Testis (tissue), 5 donors: ENCODE measurements at places on chromosomes 11 and 22. TPM values are rescaled to one million over a fixed set of nuclear protein-coding genes. Genes with fewer than 3 reads are reported as not detected.

The NECTIN1 gene
- 5.4 TPM for polyA plus RNA-seq

The OR8G5 gene
- polyA plus RNA-seq: 5.7 TPM

The GNAZ gene
- 13.7 TPM for polyA plus RNA-seq

The SCUBE2 gene
- 10.5 TPM for polyA plus RNA-seq

The MUC5AC gene
- polyA plus RNA-seq: 0.32 TPM

The SAC3D1 gene
- polyA plus RNA-seq: 63.5 TPM

The RFPL3 gene
- 4.1 TPM for polyA plus RNA-seq

The MS4A3 gene
- 0.63 TPM for polyA plus RNA-seq

The MYEOV gene
- 1.1 TPM for polyA plus RNA-seq

The CNGA4 gene
- polyA plus RNA-seq: 14.4 TPM

The ANO5 gene
- 5.8 TPM for polyA plus RNA-seq

The SLCO2B1 gene
- polyA plus RNA-seq: 18.2 TPM

The SYT7 gene
- polyA plus RNA-seq: 5.9 TPM

The CALCA gene
- polyA plus RNA-seq: not detected

The CELSR1 gene
- polyA plus RNA-seq: 5.6 TPM

The TAF10 gene
- polyA plus RNA-seq: 389 TPM

The CCDC85B gene
- 17.1 TPM for polyA plus RNA-seq

The APOA5 gene
- polyA plus RNA-seq: not detected

The OR51B2 gene
- not detected for polyA plus RNA-seq

The LRRN4CL gene
- 5.0 TPM for polyA plus RNA-seq

The MRGPRE gene
- 0.30 TPM for polyA plus RNA-seq

The LGR4 gene
- 33.0 TPM for polyA plus RNA-seq

The DBX1 gene
- not detected for polyA plus RNA-seq

The RIMBP3B gene
- polyA plus RNA-seq: 32.9 TPM

The TRIM29 gene
- 18.2 TPM for polyA plus RNA-seq

The OR4C16 gene
- polyA plus RNA-seq: not detected

The OR2AT4 gene
- polyA plus RNA-seq: 0.04 TPM

The MS4A12 gene
- polyA plus RNA-seq: 0.33 TPM

The KCNE3 gene
- polyA plus RNA-seq: 3.3 TPM

The IGSF9B gene
- polyA plus RNA-seq: 16.8 TPM

The RDX gene
- polyA plus RNA-seq: 39.8 TPM

The OR51I1 gene
- not detected for polyA plus RNA-seq

The TSGA10IP gene
- 17.8 TPM for polyA plus RNA-seq

The MIOX gene
- polyA plus RNA-seq: not detected

The OR5A1 gene
- polyA plus RNA-seq: 0.21 TPM

The GPR83 gene
- polyA plus RNA-seq: 0.45 TPM

The CALCB gene
- 0.50 TPM for polyA plus RNA-seq

The ARHGAP32 gene
- polyA plus RNA-seq: 33.0 TPM

The PKDREJ gene
- polyA plus RNA-seq: 10.4 TPM

The MS4A6A gene
- 49.5 TPM for polyA plus RNA-seq

The HOATZ gene
- polyA plus RNA-seq: 50.1 TPM

The NAALADL1 gene
- polyA plus RNA-seq: 16.0 TPM
